Activated CD4-positive, alpha-beta memory T cell treated with anti-CD3 and anti-CD28 coated beads, Interleukin-2, amount 10 ng/mL, durations not matched to agents 7 days and 5 days (primary cell): ENCODE measurements at places on chromosomes 5 and 9. TPM values are rescaled to one million over a fixed set of nuclear protein-coding genes. Genes with fewer than 3 reads are reported as not detected.

Gene SMIM27
- total RNA-seq: 27.3 TPM

Gene CMYA5
- 0.08 TPM for total RNA-seq

Gene C9orf40
- total RNA-seq: 22.2 TPM

DNA sequence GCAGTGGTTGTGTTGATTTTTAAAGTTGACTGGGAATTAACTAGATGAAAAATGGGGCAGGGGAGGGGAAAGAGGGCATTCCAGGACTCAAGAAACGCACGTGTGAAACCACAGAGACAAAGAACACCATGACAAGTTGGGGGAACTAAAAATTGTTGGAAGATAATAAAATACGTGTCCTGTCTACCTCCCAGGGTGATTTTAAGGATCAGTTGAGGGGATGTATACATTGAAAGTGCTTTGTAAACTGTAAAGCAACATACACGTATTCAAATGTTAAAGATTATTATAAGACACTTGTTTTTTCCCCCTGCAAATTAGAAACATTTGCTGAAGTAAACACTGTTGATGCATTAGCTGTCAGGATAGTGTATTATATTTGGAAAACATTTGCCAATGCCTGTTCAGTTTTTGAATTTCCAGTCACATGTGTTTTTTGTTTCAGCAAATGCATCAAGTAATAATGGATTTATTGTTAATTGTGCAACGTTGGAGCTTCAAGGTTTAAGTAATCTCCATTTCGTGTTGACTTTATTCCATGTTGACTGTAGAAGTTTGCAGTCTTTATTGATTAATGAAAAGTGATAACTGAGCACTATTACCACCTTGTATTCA is 412.7 kb downstream of the ACTL7B start:
- no peaks in the 10 kb centered on the region for H3K27me3 ChIP-seq
- no peaks in the 10 kb centered on the region for H3K4me1 ChIP-seq
- H3K27ac ChIP-seq: no peak overlapping the region
- H3K36me3 ChIP-seq: no peaks in the 10 kb centered on the region
- no peak for DNase-seq

GRCh38 chr9:126957687-126958053 is 43.1 kb downstream of the RALGPS1 start:
- peaks cover 19% of the 10 kb centered on the region for H3K27me3 ChIP-seq
- no peaks in the 10 kb centered on the region for H3K36me3 ChIP-seq
- H3K4me1 ChIP-seq: no peaks in the 10 kb centered on the region
- no peak for DNase-seq

DNA sequence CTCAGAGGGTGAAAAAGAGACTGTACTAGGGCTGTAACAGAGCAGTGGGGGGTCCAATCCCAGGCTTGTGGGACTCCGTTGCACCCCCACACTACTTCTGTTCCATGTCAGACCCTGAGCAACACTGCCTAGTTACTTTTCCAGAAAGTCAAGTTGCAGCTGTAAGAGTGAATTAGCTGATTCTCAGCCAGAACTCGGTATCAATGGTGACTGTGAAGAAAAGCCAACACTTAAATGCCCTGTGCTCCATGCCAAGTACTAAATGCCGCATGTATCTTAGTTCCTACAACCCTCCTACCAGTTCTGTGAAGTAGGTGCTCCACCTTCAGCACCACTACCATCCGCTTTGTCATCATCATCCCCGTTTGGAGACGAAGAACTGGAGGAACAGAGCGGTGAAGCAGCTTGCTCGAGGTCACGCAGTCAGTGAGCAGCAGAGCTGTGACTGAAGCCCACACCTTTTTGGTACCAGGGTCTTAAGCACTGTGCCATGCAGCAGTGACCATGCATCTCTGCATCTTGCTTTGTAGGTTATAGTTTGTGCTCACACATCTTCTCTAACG is 64.3 kb downstream of the NSG2 start:
- DNase-seq: no peak
- H3K36me3 ChIP-seq: no peaks in the 10 kb centered on the region
- no peaks in the 10 kb centered on the region for H3K4me1 ChIP-seq
- no peaks in the 10 kb centered on the region for H3K27me3 ChIP-seq
- no peak overlapping the region for H3K27ac ChIP-seq
